Coronary artery (tissue), 2 donors: ENCODE measurements at places on chromosomes 1 and 21.

DNA sequence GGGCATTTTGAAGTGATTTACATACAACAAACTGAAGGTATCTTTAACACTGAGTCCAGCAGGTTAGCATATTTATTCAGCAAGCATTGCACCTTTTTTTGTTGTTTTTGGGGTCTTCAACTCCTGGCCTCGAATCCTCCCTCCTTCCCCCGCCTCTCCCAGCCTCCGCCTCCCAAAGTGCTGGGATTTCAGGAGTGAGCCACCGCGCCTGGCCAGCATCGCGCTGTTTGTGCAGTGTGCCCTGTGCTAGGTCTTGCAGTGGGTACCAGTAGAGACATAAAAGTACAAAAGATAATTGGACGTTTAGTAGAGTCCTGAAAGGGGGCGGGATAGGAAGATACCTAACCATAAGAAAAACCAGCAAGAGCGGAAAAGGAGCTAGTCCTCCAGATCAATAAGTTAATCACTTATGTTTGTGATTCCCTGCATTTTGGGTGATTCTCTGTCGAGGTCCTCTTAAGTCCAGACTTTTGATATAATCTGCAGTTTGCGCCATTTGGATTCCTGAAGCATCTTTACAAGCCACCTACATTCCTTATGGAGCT lies 111.8 kb downstream of the OSBPL9 start:
- DNase-seq: no peak

DNA sequence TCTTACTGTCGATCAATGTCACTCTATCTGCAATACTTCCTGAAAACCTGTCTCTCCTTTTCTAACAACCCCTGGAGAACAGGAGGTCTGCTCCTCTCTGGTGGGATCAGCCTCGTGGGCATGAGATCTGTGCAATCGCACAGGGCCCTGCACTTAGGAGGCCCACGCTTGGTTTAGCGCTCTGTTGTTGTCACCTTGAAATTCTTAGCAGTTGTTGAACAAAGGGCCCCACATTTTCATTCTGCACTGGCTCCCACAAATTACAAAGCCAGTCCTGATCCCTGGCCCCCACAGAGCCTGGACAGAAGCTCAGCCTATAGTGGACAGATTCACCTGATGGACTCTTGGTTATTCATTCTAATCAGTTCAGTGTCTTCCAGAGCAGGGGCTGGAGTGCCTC lies 18.6 kb downstream of the SPOCD1 start:
- DNase-seq: no peak

DNA sequence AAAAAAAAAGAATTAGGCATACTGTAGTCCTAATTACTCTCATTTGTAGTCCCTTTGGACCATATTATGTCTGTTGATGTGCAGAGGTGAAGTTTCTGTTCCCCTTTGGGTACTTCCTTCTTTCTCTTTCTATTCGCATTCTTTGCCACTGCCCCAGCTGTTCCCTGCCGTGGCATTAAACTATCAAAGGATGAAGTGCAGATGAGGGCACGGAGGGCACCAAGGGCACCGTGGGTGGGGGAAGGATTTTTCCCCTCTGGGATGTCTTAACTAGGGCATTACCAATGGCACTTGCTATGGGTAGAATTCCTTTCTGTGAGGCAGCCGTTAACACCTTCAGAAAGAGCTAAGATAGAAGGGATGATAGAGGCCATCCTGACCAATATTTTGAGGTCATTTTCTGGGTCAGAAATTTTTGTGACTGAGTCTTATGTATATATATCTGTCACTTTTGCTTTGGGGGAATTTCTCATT lies 4.9 kb upstream of the MAPKAPK2 start:
- no peak for DNase-seq

GRCh38 chr1:64302194-64302593 lies 98.8 kb downstream of the UBE2U start:
- no peak for DNase-seq

DNA sequence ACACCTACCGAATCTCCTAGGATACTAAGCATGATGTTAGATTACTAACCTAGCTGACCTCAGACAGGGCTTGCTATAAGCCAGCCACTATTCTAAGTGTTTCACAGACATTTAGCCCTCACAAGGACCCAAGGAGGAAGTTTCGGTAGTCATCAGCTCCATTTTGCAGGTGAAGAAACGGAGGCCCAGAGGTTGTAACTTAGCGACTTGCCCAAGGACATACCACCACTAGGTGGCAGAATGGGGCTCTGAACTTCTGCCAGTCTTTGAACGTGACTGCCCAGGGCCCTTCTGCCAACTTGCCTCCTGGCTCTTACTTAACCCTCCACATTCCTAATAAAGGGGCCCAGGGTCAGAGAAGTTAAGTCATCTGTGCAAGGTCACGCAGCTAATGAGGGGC lies 283.5 kb downstream of the C1orf94 start:
- peak; percentile 47 for DNase-seq

DNA sequence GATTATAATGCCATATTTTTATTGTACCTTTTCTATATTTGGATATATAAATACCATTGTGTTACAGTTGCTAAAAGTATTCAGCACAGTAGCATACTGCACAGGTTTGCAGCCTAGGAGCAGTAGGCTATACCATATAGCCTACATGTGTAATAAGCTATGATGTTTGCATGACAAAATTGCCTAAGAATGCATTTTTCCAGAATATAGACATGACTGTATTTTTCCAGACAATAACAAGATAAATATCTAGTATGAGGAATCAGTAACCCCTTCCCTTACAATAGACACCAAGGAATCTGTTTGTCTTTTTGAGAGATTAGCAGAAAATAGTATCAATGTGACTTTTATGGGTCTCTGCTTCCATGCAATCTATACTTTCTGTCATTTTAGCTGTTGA lies 228.6 kb downstream of the GRIK1 start:
- no peak for DNase-seq

DNA sequence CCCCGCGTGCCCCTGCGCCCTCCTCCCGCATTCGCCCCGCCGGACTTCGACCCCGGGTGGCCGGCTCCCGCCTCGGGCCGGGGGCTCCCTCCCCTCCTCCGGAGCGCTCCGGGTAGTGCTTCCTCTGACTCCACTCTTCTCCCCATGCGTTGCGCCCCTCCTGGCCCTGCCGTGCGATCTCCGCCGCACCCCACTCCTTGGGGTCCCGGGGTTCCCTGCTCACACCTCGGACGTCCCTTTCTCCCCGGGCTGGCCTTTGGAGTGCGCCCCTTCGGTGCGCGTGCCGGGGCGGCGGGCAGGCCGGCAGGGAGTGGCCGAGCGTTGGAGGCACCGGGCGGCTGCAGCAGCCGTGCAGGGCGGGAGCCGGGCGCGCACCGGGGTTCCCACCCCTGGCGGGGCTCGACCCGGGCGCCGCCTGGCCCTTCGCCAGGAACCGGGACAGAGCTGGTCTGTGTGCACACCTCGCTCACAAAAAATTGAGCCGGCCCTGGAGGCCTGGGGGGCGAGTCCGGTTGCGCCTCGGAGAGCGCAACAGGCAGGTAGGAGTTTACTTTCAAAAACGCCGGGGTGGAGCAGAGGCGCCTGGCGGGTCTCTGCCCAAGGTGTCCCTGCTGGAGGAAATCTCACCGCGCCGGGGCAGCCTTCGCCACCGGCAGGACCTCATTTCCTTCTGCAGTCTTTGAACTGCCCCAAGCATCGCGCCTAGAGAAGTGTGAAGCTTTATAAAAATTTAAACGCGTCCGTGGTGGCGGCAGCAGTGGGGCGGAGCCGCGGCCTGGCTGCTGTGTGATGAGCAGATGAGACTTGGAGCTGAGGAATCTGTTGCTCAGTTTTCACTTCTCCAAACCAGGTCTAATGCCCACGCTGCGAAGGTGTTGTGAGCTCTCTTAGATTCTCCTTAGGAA lies 650 bp downstream of the VANGL1 start:
- peak; percentile 72 for DNase-seq
